Osteoblast (primary cell): ENCODE measurements at places on chromosomes 12 and 14. TPM values are rescaled to one million over a fixed set of nuclear protein-coding genes. Genes with fewer than 3 reads are reported as not detected.

The GPR65 gene
- under 0.01 TPM in 2 replicates for total RNA-seq

The C12orf54 gene
- total RNA-seq = not detected in 2 replicates

The NPFF gene
- not detected in 2 replicates for total RNA-seq

The TSPAN19 gene
- not detected in 2 replicates for total RNA-seq

The SINHCAF gene
- total RNA-seq = 11.2 and 16.5 TPM in 2 replicates

The OR4E2 gene
- total RNA-seq = not detected in 2 replicates

The SLC39A9 gene
- total RNA-seq = 131 and 163 TPM in 2 replicates

The ERP27 gene
- not detected in 2 replicates for total RNA-seq

The KRT78 gene
- not detected in 2 replicates for total RNA-seq

The SMCO2 gene
- 0.72 and 0.88 TPM in 2 replicates for total RNA-seq

DNA sequence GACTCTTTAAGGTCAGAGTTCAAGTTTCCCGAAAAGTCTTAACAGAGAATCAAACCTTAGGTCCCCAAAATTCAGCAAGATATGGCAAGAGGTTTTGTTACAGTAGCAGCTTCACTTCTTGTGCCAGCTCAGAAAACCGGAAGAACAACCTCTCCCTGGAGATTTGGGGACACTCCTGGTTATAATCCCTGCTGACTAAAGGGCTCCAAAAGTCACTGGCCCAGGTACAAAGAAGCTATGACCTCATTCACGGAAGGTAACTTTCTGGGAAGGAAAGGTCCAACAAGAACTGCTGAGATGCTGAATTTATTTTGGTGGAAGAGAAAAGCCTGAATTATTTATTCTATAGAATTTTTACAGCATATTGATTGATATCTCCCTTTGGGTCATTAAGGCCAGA, 55.6 kb upstream of the DIO2 start:
- no peak overlapping the region for H3K4me3 ChIP-seq
- H3K4me1 ChIP-seq = no peaks in the 10 kb centered on the region
- DNase-seq = no peak
- H3K27ac ChIP-seq = no peak overlapping the region
- no peaks in the 10 kb centered on the region for H3K36me3 ChIP-seq

DNA sequence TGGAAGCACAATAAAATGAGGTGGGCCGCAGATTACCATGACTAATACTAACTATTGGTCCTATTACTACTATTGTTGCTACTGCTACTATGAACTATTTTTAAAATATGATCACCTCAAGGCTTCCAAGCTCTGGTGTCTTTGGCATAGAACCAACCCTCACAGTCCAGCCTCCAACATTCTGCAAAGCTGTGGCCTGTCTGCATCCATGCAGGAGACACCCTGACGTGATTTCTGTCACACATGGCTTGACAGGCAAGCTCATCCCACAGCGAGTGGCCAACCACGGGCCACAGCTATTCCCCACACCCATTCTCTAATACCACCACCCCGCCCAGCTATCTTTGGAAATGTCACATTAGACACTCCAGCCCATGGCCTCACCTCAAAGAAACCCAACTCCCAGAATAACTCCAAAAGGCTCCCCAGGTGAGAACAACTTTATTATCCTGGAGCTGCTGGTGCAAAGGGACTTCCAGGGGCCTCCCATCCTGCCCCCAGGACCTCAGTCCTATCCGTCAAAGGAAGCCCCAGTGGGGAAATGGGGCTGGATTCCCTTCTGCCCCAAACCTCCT, 14.4 kb downstream of the ISCU start:
- H3K4me3 ChIP-seq = no peak overlapping the region
- DNase-seq = peak; percentile 62
- peak overlapping the region; percentile 29 for H3K27ac ChIP-seq
- peaks cover 11% of the 10 kb centered on the region for H3K4me1 ChIP-seq

- no peak overlapping the region for H3K27ac ChIP-seq
- no peaks in the 10 kb centered on the region for H3K27me3 ChIP-seq
- H3K4me1 ChIP-seq = peaks cover 3% of the 10 kb centered on the region
- peak overlapping the region; percentile 55 for H3K4me3 ChIP-seq
Observed at GRCh38 chr12:7609495-7609894, 56.2 kb downstream of the APOBEC1 start.

DNA sequence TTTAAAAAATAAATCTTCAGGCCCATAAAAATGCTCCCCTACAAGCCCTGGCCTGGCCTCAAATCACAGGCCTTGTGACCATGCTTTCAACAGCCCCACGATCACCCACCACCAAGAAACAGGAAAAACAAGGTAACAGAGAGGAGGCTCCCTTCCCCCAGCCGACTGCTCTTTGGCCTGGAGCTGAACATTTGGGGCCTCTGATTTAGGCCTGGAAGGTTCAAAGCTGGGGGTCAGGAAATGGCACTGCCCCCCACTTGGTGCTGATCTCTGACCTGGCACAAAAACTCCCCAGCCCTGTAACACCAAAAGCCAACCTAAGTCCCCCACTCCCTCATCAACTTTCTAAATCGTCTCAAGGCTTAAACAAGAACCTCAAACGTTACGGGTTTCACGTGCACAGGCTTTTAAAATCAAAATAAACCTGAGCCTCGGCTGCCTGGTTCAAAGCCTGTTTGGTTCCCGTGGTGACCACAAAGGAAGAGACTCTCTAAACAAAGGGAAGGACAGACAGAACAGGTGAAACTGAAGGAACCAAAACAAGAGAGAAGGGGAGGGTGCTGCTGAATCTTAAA, 9.0 kb downstream of the ACTN1 start:
- H3K4me1 ChIP-seq = peaks cover 79% of the 10 kb centered on the region
- peak overlapping the region; percentile 31 for H3K27ac ChIP-seq
- no peak overlapping the region for H3K4me3 ChIP-seq
- H3K27me3 ChIP-seq = no peaks in the 10 kb centered on the region

DNA sequence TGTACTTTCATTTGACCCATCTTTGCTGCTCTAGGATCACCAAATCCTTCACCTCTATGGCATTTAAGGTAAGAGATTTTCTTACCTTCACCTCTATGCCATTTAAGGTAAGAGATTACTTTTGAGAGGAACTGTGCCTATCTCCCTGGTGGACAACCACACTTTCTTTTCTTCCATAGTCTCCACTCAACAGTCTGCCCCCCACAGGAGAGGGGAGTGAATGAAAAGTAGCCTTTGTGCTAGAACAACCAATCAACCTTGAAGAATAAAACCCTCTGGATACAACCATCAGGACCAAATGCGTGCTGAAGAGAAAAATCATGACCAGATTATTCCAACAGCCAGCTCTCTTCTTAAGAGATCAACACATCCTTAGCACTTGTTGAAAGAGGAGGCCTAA, 258.6 kb upstream of the TMPO start:
- H3K4me1 ChIP-seq = no peaks in the 10 kb centered on the region
- H3K27ac ChIP-seq = no peak overlapping the region
- no peaks in the 10 kb centered on the region for H3K36me3 ChIP-seq
- DNase-seq = no peak

DNA sequence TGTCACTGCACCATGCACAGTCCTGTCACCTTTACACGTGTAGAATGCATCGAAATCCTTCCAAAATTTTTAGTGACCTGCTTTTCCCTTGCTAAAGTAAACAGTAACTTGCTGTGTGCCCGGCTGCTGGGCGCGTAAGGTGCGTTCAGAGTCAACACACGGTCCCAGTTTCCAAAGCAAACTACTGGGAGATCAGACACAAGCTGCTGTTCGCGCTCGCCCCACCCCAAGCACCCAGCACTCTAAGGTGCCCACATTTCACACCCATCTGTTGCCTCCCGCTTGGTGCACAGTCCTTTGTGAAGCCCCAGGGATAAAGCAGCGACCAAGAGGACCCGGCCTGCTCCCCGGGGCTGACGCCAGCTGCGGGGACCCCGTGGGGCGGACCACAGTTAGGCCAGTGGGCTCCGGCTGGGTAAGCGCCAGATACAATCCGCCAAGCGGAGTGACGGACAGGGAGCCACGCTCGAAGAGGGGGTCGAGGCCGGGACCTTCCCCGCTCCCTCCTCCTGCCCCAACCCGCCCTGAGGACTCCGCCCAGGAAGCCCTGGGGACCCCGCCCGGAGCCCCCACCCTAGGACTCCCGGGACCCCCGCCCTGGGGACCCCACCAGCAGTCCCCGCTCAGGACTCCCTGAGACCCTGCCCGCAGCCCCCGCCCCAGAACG, 633 bp downstream of the STX2 start:
- DNase-seq = no peak
- no peaks in the 10 kb centered on the region for H3K27me3 ChIP-seq
- H3K4me1 ChIP-seq = peaks cover 10% of the 10 kb centered on the region
- H3K27ac ChIP-seq = peak overlapping the region; percentile 28
- H3K36me3 ChIP-seq = peaks cover 2% of the 10 kb centered on the region

DNA sequence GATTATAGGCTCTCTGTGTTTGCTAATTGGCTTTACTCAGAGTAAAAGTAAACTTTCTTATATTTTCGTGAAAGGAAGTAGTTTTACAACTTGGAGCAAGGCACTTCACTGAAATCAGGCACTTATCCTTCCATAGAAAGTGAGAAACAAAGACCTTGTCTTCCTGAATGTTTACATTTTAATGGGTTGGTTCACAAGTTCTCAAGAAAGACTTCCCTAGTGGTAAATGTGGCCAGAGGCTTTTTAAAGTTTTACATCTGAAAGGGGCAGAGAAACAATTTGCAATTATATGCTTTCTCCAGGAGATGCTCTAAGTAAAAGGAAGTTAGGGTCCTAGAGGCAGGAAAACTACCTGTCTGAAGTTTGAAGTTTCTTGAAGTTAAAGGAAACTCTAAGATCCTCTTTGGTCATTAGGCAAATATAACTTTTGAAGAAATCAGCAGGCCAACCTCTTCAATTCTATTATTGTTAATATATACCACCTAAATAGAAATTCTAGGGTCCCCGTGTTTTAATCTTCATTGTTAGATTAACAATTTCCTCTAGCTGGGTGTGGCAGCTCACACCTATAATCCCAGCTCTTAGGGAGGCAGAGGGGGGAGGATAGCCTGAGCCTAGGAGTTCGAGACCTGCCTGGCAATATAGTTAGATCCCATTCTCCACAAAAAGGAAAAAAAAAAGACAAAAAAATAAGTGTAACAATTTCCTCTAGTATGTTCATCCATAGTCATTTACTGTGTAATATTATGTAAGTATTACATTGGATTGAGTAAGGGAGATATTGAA, 644.9 kb upstream of the FOXG1 start:
- no peaks in the 10 kb centered on the region for H3K4me1 ChIP-seq
- DNase-seq = no peak
- H3K27ac ChIP-seq = no peak overlapping the region
- H3K27me3 ChIP-seq = no peaks in the 10 kb centered on the region
- no peak overlapping the region for H3K4me3 ChIP-seq
- H3K36me3 ChIP-seq = no peaks in the 10 kb centered on the region

GRCh38 chr12:76085520-76085868, 1.0 kb upstream of the NAP1L1 start:
- peaks cover 16% of the 10 kb centered on the region for H3K4me1 ChIP-seq
- peak overlapping the region; percentile 93 for H3K27ac ChIP-seq
- DNase-seq = peak; percentile 62
- no peaks in the 10 kb centered on the region for H3K36me3 ChIP-seq

DNA sequence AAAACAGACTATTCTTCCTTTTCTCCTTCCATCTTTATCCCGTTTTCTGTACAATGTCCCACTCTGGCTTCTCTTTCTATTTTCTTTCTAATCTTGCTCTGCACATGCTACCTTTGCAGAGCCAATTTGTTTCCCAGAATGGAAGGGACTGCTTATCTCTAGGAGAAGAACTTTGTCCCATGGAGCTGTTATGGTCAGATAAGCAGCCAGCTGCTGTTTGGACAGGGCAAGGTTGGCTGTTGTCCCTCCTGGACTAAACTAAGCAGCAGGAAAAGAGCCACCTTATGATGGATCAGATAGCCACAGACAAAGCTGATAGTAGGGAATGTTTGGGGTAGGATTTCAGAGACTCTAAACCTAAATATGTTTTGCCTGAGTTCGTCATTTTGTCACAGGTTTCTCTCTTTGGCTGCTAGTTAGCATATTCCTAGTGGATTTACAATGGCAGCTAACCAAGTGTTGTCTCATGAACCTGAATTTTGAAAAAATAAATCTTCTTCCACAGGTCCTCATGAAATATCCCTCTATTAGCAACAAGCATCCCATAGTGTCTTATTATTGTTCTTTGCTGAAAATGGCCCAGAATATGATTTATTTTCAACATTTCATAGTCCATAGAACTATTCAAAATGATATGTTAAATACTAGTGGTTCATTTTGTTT, 262.8 kb downstream of the SLC16A7 start:
- H3K36me3 ChIP-seq = no peaks in the 10 kb centered on the region
- no peaks in the 10 kb centered on the region for H3K4me1 ChIP-seq
- H3K4me3 ChIP-seq = no peak overlapping the region
- no peaks in the 10 kb centered on the region for H3K27me3 ChIP-seq
- no peak for DNase-seq

GRCh38 chr12:31631809-31632208, 27.7 kb upstream of the ETFBKMT start:
- H3K4me1 ChIP-seq = peaks cover 8% of the 10 kb centered on the region
- no peaks in the 10 kb centered on the region for H3K27me3 ChIP-seq
- H3K27ac ChIP-seq = no peak overlapping the region
- no peaks in the 10 kb centered on the region for H3K36me3 ChIP-seq

DNA sequence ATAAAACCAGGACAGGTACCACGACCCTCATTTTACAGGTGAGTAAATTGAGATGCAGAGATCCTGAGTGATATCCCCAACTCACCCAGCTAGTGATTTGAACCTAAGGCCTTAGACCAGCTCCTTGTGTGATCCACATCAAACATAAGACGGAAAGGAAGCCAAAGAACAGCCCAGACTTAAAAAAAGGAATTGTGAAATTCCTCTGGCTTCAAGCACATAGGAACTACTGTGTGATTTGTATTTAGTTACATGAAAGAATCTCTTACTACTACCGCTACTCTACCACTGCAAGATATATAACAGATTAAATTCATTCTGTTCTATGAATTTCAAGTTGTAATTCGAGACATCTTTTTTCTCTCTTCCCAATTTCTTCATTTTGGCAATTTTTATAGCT, 10.5 kb downstream of the E2F7 start:
- H3K4me1 ChIP-seq = peaks cover 14% of the 10 kb centered on the region
- no peaks in the 10 kb centered on the region for H3K27me3 ChIP-seq
- H3K27ac ChIP-seq = no peak overlapping the region
- no peak overlapping the region for H3K4me3 ChIP-seq
- H3K36me3 ChIP-seq = peaks cover 18% of the 10 kb centered on the region

DNA sequence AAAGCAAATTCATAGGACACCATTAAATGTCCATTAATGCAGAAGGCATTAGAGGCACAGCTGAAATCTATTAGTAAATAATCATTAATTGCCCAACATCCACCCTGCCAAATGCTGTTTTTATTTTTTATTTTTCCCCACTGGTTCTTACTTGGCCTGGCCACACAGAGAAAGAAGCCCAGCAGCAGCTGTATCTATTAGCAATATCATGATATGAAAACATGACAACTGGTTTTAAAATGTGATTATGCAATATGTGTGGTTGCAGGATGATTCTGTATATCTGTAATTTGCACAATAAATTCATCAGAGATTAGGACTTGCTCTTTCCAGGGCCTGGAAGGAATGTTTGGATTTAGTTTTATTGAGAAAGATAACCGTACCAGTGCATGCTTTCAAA, 44.9 kb downstream of the SIX6 start:
- H3K36me3 ChIP-seq = no peaks in the 10 kb centered on the region
- peaks cover 5% of the 10 kb centered on the region for H3K27me3 ChIP-seq
- H3K27ac ChIP-seq = no peak overlapping the region
- H3K4me3 ChIP-seq = no peak overlapping the region
- no peak for DNase-seq

DNA sequence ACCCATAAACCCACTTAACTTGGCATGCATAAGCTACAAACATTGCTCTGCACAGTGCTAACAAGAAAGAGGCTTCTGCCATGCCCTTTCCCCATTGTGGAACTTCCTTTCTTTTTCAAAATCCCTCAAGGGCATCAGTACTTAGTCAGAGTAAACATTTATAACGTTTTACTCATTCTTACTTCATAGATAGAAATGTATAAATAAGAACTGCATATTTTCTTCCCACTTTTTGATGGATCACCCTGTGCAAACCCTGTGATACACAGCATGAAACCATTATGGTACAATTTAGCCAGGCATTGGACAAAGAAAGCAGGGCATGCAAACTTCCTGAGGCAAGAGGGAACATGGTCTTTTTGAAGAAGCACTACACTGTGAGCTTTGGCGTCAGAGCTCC, 113.8 kb upstream of the FOXG1 start:
- H3K36me3 ChIP-seq = no peaks in the 10 kb centered on the region
- no peak overlapping the region for H3K4me3 ChIP-seq
